ENCODE measurements at places on chromosomes 7 and 10.

- no peak for DNase-seq
These were observed 116.9 kb upstream of the SVIL start for GRCh38 chr10:29751684-29752083.

- DNase-seq: no peak
These were observed 19.6 kb upstream of the AGAP5 start for GRCh38 chr10:73717556-73717955.

DNA sequence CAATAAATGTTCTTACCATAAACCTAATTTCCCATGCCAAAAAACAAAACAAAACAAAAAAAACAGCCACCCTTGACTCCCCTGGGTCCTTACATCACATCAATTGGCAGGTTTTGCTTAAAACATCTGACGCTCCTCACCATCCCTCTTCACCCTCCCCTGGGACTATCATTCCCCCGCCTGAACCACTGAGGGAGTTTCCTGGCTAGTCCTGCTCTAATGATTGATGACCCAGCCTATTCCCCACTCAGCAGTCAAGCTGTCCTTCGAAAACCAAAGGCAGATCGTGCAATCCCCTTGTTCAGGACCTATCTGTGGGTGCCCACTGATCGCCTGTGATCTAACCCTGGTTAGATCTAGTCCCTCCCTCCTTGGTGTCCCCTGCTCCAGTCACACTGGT, 11.2 kb upstream of the FRMPD2 start:
- DNase-seq: no peak

DNA sequence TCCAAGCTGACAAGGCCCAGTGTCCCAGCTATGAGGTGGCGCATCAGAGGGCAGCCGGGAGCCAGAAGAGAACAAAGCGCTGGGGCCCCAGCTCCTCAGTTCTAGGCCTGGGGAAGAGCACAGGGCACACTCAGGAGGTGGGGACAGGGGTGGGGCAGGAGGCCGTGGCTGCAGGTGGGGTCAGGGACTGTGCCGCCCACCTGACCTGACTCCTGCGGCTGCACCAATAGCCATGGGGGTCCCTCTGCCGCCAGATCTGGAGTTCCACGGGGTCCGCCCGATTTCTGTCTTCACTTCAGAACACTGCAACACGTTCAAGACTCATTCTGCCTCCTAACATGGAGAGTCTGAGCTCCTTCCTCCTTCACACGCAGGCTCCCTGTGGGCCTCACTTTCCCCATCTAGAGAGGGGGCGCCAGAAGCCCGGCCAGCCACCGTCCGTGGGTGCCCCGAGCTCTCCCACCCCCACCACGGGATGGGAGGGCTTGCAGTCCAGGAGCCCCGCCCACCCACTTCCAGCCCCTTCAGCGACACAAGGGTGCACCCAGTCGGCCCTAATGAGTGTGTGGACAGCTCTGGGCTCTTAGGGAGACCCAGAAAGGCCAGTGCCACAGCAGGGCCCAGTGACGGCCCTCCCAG, 278.3 kb downstream of the MAD1L1 start:
- DNase-seq: no peak

GRCh38 chr7:131957338-131958020, 401.1 kb upstream of the PODXL start:
- DNase-seq: no peak

- no peak for DNase-seq
These were observed 24.2 kb upstream of the UNC5B start for GRCh38 chr10:71188201-71188600.

- no peak for DNase-seq
These were observed 68.8 kb upstream of the IFRD1 start for GRCh38 chr7:112381311-112382091.

- peak; percentile 10 for DNase-seq
These were observed 16.5 kb downstream of the AIFM2 start for GRCh38 chr10:70115948-70116682.

- DNase-seq: no peak
These were observed 222.9 kb downstream of the MTERF1 start for GRCh38 chr7:91657483-91658071.

DNA sequence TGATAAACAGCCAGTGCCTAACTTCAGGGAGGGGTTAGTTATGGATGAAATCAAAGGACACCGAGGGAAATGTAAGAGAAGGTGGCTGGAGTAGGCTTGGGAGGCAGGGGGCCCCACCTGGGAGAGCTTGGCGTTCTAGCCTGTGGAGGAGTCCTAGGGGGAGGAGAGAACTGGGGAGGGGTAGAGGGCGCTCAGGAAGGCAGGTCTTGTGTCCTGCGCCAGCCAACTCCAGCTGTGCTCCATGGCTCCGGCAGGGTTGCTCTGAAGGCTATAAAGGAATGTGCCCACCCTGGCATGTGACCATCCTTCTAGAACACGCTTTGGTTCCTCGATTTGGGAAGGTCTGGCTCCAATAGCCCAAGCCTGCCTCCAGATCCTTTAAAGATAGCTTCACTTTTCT, 96.3 kb downstream of the SEC61G start:
- DNase-seq: no peak

- DNase-seq: no peak
These were observed 1077.1 kb downstream of the TYW1 start for GRCh38 chr7:68073701-68074100.

- DNase-seq: no peak
These were observed 93.8 kb downstream of the INPP5A start for GRCh38 chr10:132631338-132631735.

DNA sequence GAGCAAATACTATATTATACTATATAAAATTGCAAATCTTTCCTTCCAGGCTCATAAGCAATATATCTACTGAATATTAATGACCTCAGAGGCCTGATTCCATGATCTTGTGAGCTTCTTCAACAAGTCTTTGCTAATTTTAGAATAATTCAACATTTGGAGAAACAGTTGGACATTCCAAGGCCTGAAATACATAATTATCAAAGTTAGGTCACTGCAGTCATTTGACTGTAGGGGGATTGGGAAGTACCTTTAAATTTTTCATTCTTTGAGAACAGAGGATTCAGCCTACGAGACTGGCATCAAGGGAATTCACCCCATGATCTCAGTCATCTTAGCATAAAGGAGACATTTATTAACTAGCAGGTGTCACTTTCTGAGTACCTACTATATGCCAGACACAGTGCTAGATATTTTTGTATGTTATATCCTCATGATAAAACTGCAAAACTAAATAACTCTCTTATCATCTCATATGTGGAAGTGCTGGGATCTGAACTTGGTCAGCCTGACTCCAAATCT, 85.4 kb downstream of the DOCK4 start:
- no peak for DNase-seq

DNA sequence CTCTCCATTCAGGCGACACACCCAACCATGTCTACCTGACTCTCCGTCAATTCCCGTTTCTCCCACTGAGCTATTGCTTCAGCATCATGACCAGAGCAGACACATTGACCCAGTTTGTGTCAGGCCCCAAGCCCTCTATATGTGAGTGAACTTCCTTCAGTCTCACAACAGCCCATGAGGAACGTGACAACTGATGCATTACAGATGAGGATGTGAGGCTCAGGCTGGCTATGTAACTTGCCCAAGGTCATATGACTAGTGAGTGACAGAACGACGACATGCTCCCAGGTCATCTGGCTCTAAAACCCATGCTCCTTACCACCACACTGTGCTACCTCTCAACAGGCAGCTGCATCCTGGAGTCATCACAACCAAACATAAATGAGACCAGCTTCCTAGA, 3.7 kb downstream of the TMEM140 start:
- no peak for DNase-seq

GRCh38 chr10:116521424-116522290, 24.1 kb upstream of the PNLIP start:
- DNase-seq: no peak

GRCh38 chr7:47418601-47419309, 163.2 kb downstream of the TNS3 start:
- DNase-seq: no peak

DNA sequence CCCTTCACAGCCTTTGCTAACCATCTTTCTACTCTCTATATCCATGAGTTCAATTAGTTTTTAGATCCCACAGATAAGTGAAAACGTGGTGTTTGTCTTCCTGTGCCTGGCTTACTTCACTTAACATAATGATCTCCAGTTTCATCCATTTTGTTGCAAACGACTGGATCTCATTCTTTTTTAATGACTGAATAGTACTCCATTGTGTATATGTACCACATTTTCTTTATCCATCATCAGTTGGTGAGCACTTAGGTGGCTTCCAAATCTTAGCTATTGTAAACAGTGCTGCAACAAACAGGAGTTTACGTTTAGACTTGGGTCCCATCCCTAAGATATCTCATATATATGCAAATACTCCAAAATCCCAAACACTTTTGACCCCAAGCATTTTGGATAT, 9.1 kb downstream of the CDC123 start:
- no peak for DNase-seq

DNA sequence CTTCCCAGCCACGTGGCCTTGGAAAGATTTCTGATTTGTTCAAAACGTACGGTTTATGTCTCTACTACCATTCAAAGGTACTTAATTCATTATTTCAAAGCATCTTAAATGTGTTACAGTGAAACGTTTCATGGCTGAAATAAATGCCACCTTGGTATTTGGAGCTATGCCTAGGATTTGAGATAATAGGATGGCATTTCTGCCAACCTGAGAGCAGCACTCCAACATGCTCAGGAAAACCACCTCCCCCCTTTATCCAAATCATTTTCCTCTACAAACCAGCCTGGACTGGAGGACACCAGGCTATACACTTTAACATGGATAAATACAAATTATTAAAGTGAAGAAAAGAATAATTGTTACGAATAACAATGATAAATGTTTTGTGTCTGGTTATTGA, 260.9 kb downstream of the ZMYND11 start:
- DNase-seq: no peak

- DNase-seq: no peak
These were observed 36.2 kb upstream of the RET start for GRCh38 chr10:43040482-43041256.

GRCh38 chr7:36639826-36640225, 84.5 kb downstream of the AOAH start:
- DNase-seq: no peak

GRCh38 chr7:128921866-128922440, 11.4 kb upstream of the KCP start:
- DNase-seq: no peak

DNA sequence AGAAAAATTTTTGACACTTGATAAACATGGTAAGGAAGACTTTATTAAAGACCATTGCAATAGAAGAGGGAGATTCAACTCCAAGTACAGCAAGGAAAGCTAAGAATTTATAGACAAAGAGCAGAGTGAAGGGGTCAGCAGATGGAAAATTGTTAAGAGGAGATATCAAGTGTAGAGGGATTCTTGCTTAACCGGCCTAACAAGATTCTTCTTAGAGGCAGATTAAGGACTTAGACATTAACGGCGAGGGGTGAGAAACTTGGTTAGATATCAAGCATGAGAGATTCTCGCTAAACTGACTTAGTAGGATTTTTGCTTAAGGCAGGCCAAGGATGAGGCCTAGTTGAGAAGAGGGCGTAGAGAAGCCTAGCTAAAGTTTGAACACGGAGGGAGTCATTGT, 76.0 kb downstream of the ITGB1 start:
- DNase-seq: no peak

DNA sequence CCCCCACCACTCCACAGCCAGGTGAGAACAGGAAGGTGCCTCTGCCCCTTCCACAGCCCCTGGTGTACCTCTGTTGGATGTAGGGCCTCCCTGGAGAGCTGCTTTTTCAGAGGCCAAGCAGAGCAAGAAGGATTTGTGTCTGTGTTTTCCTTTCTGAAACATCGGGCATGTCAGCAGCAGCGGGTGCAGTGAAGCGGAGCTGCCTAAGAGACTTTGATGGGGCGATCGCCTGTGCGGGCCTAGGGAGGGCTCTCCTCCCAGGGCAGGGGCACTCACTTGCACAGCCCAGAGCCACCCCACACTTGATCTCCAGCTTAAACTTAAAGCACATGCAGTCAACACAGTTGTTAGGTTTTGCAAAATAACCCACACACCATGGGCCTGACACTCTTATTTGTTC, 324.7 kb downstream of the ACTR3B start:
- no peak for DNase-seq

- DNase-seq: no peak
These were observed 242.4 kb downstream of the ARHGAP21 start for GRCh38 chr10:24481241-24481640.

DNA sequence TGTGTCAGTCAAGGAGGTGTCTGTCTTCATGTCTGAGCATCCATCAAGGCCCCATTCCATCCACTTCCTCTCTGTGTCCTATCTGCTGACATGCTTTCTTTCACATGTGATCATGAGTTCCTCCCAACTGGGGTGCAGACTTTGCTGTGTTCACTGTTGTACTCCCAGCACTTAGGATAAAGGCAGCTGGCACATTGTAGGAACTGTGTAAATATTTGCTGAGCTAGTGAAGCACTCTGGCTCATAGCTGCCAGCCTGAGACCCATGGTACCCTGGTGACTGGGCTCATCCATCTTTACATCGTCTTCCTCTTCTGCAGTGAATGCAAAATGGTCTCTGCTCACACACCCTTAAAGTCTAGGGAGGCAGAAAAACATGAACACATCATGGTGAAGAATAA, 242.2 kb upstream of the IGFBP3 start:
- DNase-seq: no peak

- DNase-seq: no peak
These were observed 27.8 kb upstream of the CDHR3 start for GRCh38 chr7:105935250-105935649.

DNA sequence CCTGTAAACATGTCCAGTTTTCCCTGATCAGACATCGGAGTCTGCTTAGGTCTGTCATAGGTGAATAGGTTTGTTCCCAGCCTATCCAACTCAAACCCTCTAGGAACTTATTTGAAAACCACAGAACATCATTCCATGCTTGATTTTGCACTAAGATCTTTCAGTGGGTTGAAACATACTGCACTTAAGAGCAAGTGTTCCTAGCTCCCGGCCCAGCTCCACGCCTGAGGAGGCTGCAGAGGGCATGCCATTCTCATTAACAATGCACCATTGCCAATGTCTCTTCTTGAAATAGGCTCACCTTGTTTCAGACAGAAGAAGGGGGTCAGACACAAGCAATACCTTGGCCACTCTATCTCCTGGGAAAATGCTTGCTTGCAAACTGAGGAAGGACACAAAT, 78.0 kb upstream of the EGR2 start:
- no peak for DNase-seq

DNA sequence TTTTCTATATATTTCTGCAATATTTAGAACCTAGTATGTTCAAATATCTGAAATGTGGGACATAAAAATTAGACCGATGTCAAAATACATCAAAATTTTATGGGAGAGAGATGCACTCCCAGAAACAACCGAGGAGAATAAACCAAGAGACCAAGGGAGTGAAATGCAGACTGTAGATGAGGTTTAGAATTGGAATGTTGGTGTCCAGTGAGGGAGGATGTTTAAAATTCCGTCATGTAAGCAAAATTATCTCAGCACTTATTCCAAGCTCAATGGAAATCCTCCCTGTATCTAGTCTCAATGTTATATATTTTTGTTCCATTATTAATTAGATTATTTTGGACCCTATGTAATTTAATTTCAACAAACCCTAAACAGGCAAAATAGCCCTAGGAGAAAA, 61.9 kb upstream of the MAGI2 start:
- no peak for DNase-seq

GRCh38 chr10:43076876-43077420, at the start of gene RET:
Gene RET (plus strand): TSS chr10:43077069. CDS start chr10:43077259, 190 bp downstream.
- DNase-seq: no peak

GRCh38 chr7:139515266-139515665, 8.2 kb upstream of the CLEC2L start:
- no peak for DNase-seq

- no peak for DNase-seq
These were observed 16.2 kb upstream of the EPHB6 start for GRCh38 chr7:142838461-142839213.
